ENCODE measurements at places on chromosomes 5 and 9. TPM values are rescaled to one million over a fixed set of nuclear protein-coding genes. Genes with fewer than 3 reads are reported as not detected.
A peak's percentile ranks its signal among the peaks of the same experiment; 100 is the strongest.

- DNase-seq = no peak
Observed at GRCh38 chr5:130111746-130112145, 207.5 kb downstream of the CHSY3 start.

Gene PCDHA9
- total RNA-seq = 0.06 TPM

DNA sequence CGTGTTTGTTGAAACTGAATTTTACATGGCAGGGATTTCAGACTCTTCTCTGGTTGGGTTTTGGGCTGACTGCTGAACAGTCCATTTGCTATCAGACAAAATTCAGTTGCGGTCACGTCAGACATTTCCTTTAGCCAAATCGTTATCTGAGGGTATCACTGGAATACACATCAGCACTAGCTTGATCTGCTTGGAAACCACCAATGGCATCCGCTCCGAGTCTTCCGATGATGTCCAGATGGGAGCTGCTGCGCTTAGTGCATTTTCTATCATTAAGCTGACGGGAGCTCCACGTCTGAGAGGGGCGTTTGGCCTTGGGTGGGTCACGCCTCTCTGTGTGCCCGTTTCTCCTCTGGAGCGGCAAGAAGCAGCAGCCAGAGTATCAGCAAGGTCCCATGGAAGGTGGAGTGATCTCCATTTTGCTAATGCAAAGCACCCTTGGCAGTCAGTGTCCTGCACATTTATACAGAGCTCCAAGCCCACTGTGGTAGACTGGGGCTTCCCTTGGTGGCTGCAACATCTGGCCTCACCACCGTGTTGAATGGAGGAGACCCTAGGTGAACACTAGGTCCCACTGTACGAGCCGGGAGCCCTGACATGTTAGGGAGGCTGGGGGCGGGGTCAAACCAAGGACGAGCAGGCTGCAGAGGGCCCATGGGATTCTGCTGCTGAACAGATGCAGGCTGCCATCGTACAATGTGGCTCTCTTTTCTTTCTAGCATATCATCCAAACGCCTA is 134.6 kb upstream of the PHYKPL start:
- no peak for DNase-seq

Gene MYMK
- not detected for total RNA-seq

DNA sequence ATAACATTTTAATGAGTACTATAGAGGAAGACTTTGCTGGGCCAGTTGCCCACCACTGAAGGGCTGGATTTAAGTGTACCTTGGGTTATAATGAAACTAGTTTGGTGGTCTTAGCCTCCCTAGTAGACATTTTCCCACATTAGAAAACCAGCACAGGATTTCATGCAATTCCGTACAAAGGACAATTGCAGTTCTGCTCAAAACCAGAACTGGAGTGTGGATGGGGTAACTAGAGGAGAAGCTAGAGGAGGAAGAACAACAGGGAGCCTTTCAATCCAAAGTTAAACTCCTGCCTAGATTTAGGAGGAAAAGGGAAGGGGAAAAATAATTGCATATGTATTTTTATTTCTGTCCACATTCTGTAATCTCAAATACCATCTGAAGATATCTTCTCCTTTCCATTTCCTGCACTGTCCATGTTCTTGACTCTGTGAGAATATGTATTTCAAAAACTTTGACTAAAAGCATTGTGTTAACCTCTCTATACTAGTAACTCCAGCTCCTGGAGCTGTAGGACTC is 97.5 kb upstream of the SSBP2 start:
- no peak for DNase-seq

- DNase-seq = no peak
Observed at GRCh38 chr5:98816582-98817222, 43.2 kb downstream of the RGMB start.

Gene PCDHGA12
- total RNA-seq = 11.2 TPM

GRCh38 chr9:110048976-110049698 is 158.8 kb downstream of the C9orf152 start:
- no peak for DNase-seq

- no peak for DNase-seq
Observed at GRCh38 chr5:180233729-180234128, 24.7 kb upstream of the RASGEF1C start.

Gene UGT3A1
- total RNA-seq = not detected

- DNase-seq = no peak
Observed at GRCh38 chr5:59956130-59956783, 62.7 kb upstream of the PDE4D start.

GRCh38 chr9:87792831-87793288 is 66.9 kb downstream of the CTSL start:
- DNase-seq = peak; percentile 93

Measured in esophagus muscularis mucosa (tissue), 4 donors.